ENCODE measurements at places on chromosomes 2 and 18.

DNA sequence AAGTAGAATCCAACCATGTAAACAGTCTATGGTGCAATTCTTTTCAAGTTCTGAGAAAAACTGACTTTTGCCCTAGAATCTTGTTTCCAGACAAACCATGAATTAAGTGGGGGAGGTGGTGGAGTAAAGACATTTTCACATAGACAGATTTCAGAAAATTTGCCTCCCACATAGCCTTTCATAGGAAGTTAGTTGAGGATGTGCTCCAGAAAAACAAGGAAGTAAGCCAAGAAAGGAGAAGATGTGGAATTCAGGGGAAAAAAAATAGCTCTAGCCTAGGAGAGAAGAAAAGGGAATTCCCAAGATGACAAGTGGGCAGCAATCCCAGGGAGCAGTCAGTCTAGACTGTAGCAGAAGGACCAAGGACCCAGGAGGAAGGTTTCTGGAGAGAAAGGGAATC lies 17.4 kb downstream of the RUFY4 start:
- H3K36me3 ChIP-seq, result no peaks in the 10 kb centered on the region
- no peak overlapping the region for H3K4me3 ChIP-seq
- H3K4me1 ChIP-seq, result no peaks in the 10 kb centered on the region
- no peak overlapping the region for H3K27ac ChIP-seq
- no peak for DNase-seq

DNA sequence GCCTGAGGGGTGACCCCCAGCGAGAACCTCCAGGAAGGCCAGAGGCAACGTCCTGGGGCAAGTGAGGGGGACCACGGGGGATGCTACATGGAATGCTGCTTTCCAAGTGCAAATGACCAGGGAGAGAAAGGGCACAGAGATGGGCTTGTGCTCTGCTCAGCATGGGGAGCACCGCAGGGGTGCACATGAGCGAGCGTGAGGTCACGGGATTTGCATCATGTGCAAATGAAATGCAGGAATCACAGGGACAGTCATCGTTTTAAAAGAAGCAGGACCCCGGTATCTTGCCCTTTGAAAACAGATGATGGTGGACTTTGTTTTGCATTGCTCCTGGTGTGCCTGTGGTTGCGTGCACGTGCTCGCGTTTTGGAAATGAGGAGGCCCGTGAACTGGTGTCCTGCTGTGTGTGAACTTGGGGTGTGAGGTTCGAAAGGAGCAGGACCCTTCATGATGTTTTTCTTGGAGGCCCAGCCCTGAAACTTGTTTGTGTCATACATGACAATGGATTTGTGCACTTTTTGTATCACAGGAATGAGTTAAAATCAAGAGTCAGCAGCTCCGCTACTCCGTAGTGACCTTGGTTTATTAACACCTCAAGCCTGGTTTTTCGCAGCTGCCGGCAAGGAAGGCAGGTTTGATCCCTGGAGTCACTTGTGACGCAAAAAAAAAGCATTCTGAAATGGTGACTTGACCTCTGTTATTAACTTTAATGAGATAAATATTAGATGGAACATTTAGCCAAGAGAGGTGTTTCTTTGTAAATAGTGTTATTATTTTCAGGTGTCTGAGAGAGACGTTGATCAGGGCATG lies 234.5 kb downstream of the LDLRAD4 start:
- no peak overlapping the region for H3K27ac ChIP-seq
- no peak for DNase-seq
- H3K27me3 ChIP-seq, result peaks cover 47% of the 10 kb centered on the region
- H3K4me3 ChIP-seq, result no peak overlapping the region
- H3K4me1 ChIP-seq, result peaks cover 10% of the 10 kb centered on the region

GRCh38 chr2:85397925-85398331 lies 12.2 kb downstream of the CAPG start:
- H3K36me3 ChIP-seq, result no peaks in the 10 kb centered on the region
- no peak overlapping the region for H3K27ac ChIP-seq
- H3K27me3 ChIP-seq, result no peaks in the 10 kb centered on the region
- H3K4me3 ChIP-seq, result no peak overlapping the region
- no peak for DNase-seq

GRCh38 chr2:31227110-31227509 lies 6.8 kb upstream of the EHD3 start:
- no peak overlapping the region for H3K27ac ChIP-seq
- peaks cover 10% of the 10 kb centered on the region for H3K4me1 ChIP-seq
- no peak for DNase-seq
- no peaks in the 10 kb centered on the region for H3K36me3 ChIP-seq
- no peak overlapping the region for H3K4me3 ChIP-seq

DNA sequence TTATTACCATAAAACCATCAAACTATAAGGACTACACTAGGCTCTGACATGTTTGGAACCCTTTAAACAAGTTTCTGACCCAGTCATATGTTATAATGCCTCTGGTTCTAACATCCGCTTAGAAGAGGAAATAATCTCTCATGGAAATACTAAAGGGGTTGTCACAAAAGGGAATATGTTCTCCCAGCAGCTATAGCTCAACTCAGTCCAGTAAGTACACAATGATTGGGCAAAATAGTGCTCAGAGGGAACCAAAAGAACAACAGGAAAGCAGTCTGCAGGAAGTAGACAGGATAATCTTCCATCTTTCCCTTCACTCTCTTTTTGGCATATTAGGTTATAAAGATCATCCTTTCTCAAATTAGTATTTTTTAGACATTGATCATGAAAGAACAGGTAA lies 4.3 kb downstream of the SRBD1 start:
- H3K4me1 ChIP-seq, result peaks cover 27% of the 10 kb centered on the region
- H3K36me3 ChIP-seq, result peaks cover 4% of the 10 kb centered on the region
- no peaks in the 10 kb centered on the region for H3K27me3 ChIP-seq
- no peak overlapping the region for H3K27ac ChIP-seq
- DNase-seq, result no peak

DNA sequence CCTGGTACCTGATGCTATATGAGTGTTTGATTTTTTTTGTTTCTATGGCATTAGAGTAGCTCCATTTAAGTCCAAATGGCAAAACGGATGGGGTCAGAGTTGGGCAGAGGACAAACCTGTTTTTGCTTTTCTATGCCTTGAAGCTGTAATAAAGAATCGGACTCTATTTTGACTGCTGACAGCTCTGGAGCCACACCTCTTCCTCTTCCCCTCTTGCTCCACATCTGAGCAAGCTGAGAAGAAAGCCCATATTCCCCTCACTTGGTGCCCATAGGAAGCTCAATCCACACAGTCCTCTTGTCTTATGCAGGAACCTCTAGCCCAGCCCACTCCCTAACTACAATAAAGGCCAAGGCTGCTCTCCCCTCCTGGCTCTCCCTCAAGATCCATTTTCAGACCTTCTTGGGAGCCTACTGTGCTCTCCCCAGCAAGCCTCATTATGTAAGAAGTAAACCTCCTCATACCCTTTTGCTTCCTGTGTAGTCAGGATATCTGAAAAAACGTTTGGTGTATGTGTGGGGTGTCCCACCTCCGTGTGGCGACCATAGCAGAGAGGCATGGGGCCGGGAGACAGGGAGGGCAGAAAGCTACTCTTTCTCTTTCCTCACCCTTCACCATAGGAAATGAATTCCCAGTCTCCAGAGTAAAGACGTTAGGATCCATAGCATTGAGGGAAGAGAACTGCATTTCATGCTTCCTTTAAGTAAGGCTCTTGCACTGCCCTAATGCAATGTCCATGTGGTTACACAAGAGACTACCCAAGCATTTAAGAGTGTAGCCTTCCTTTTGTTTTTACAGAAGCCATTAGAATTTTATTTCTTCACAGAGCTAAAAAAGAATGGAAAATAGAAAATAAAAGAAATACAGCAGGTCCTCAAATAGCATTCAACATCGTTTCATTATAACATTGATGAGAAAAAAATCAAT lies 41.9 kb upstream of the RAPGEF4 start:
- H3K4me3 ChIP-seq, result no peak overlapping the region
- H3K4me1 ChIP-seq, result no peaks in the 10 kb centered on the region
- no peaks in the 10 kb centered on the region for H3K27me3 ChIP-seq
- no peak for DNase-seq

GRCh38 chr2:30341500-30342267 lies 105.4 kb upstream of the LCLAT1 start:
- H3K27ac ChIP-seq, result no peak overlapping the region
- no peaks in the 10 kb centered on the region for H3K27me3 ChIP-seq
- DNase-seq, result no peak

DNA sequence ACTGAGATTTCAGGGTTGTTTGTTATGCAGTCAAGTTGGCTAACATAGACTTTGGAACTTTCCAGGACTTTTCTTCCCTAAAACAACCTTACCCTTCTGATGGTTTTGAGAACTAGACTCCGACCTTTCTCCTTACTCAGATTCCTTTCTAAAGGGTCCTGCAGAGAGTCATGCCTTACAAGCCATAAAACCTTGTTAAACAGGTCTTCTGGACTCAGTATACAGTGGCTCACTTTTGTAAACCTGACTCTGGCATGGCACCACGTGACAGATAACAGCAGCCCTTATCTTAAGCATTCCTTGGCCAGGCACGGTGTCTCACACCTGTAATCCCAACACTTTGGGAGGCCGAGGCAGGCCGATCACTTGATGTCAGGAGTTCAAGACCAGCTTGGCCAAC lies 253.2 kb upstream of the RAB6C start:
- peaks cover 5% of the 10 kb centered on the region for H3K4me1 ChIP-seq
- H3K4me3 ChIP-seq, result no peak overlapping the region
- DNase-seq, result no peak
- no peaks in the 10 kb centered on the region for H3K27me3 ChIP-seq

- no peak overlapping the region for H3K4me3 ChIP-seq
- peaks cover 6% of the 10 kb centered on the region for H3K4me1 ChIP-seq
- no peaks in the 10 kb centered on the region for H3K27me3 ChIP-seq
- no peak overlapping the region for H3K27ac ChIP-seq
Observed at GRCh38 chr2:43473767-43474166, 122.1 kb downstream of the THADA start.

All from neural crest cell (in vitro differentiated cells).